ENCODE measurements at places on chromosomes 1 and 21.

DNA sequence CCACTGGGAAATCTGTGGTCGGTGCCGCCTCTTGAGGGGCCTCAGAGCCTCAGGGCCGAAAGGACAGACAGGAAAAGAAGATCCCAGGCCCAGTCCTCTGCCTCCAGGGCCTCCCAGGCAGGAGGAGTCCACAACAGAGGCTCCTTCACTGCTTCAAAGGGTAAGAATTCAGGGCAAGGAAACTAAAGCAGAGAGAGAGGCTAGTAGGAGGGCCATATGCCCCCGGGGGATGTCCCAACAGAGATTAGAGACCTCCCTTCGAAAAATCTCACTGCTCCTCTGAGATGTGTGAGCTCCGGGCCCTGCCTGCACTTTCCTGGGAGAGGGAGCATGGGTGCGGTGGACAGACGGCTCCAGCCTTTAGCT lies 465.9 kb downstream of the NPHP4 start:
- DNase-seq: no peak

DNA sequence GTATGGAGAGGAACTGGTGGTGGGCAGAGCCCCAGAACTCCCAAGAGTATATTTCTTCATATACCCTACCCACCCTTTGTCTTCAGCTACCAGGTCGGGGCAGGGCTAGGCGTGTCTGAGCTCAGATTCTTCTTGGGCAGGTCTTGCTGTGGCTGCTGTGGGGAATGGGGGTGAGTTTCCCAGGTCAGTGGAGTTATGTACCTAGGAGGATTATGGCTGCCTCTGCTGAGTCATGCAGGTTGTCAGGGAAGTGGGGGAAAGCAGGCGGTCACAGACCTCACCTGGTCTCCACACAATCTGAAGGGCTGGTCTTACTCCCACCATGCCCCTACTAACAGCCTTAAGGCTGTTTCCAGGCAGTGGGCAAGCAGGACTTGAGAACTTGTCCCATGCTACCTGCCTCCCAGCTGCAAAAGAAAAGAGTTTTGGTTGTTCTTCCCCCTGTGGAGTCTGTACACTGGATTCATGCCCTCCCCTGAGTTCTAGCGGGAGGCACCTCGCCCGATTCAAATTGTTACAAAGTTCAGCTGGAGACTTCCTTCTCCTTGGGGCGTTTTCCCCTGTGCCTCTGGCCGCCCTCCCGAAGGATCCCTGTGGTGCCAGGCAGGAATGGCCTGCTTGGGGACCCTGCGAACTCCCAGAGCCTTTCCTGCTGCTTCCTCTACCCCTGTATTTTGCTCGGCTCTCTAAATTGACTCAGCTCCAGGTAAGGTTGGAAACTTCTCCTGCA lies 58.6 kb downstream of the NPHS2 start:
- DNase-seq: no peak

- no peak for DNase-seq
Observed at GRCh38 chr1:6292102-6292501, 31.2 kb upstream of the GPR153 start.

DNA sequence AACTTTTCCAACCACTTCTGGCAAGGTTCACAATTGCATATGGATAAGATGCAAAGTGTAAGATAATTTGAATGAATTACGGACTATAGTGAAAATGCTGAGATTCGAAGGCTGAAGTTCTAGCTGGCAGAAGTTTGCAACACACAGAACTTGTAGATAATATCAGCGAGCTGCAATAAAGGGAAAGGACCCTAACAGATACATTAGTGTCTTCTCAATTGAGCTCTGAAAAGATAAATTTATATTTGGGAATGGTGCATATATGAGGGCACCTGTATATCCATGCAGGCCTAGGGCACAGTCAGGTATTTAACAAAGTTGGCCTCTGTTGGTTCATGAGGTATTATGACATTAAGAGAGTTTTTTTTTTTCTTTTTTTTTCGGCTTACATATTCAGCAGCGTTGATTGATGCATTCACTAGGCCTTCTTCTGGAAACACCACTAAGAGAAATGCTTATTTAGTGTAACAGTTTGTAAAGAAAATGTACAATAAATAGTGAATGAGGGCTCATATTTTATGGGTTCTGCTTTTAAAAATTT lies 2.2 kb downstream of the NFIA start:
- DNase-seq: no peak

- DNase-seq: no peak
Observed at GRCh38 chr1:164611754-164612642, 53.0 kb downstream of the PBX1 start.

GRCh38 chr1:89635825-89636815 lies 3.2 kb downstream of the LRRC8C start:
- DNase-seq: no peak

DNA sequence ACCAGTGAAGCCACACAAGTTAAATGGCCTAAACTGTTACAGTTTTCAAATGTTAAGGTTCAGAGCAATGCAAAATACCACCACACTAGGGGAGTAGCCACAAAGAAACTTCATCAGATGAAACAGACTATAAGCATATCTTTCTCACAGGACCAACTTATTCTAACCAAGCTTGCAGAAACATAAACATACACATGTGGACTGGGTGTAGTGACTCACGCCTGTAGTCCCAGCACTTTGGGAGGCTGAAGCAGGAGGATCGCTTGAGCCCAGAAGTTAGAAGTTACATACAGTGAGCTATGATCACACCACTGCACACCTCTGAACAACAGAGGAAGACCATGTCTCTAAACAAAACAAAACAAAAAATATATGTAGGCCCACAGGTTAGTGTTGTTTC lies 17.3 kb downstream of the WDR47 start:
- DNase-seq: no peak
